Frontal cortex (tissue), 4 donors: ENCODE measurements at places on chromosomes 3 and 15. TPM values are rescaled to one million over a fixed set of nuclear protein-coding genes. Genes with fewer than 3 reads are reported as not detected.

MRPS25 gene
- 15.5 TPM for total RNA-seq

NR1I2 gene
- 0.82 TPM for total RNA-seq

SLC38A3 gene
- total RNA-seq = 2.0 TPM

B3GALNT1 gene
- total RNA-seq = 152 TPM

CYP1A2 gene
- total RNA-seq = not detected

RBPMS2 gene
- total RNA-seq = under 0.01 TPM

MGA gene
- 81.9 TPM for total RNA-seq

SLC51B gene
- total RNA-seq = not detected

DNA sequence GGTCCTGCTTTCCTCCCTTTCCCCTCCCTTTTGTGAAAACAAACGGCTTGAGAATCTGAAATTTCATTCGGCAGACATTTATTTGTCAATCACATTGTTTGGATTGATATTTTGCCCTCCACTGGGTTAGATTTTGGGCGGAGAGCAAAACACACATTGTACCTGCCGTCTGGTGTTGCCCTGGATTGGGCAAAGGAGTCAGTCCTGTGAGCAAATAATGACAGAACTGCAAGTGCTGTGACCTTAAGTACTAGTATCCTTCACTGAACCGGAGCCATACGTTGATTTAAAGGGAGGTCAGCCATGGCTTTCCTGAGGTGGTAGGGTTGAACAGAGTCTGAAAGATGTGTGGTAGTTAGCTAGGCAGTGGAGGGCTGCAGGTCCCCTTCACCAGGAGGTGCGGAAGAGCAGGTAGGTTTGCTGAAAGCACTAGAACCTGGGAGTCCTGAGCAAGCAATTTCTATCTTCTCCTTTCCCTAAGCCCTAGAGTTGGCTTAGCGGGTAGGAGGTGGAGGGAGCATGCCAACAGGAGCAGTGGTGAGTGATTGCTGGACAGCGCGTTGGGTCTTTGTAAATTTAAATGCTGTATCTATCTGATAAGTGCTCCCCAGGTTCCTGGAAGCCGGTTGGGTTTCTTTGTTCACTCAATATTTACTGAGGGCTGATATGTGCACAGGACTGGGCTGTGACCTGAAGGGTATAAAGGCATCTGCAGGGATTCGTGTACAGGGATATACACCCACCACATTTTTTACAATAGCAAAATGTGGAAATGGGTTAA, 2.0 kb downstream of the PDIA5 start:
- DNase-seq = no peak

GRCh38 chr15:67097930-67098740, 32.7 kb downstream of the SMAD3 start:
- no peak for DNase-seq

DNA sequence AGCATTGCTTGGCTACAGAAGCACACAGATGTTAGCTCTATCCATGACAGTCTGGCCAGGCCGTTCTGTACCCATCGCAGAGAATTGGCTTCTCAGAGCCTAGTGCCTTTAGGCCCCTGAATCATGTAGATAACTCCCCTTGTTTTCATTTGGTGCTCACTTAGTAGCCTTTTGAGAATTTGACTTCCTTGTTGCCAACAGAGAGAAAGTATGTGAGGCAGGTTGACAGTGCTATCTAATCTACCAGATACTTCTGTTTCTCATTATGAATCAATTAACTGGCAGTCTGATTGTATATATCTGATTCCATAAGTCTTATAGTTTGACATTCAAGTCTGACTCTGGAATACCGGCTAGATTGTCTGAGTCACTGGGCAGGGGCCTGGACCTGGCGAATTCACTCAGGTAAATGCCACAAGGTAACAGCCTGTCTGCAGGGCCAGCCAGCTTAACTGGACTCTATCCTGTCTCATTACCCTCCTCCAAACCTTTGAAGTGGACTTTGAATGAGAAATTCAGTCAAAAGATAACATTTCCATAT, 160.2 kb downstream of the GHSR start:
- no peak for DNase-seq

DNA sequence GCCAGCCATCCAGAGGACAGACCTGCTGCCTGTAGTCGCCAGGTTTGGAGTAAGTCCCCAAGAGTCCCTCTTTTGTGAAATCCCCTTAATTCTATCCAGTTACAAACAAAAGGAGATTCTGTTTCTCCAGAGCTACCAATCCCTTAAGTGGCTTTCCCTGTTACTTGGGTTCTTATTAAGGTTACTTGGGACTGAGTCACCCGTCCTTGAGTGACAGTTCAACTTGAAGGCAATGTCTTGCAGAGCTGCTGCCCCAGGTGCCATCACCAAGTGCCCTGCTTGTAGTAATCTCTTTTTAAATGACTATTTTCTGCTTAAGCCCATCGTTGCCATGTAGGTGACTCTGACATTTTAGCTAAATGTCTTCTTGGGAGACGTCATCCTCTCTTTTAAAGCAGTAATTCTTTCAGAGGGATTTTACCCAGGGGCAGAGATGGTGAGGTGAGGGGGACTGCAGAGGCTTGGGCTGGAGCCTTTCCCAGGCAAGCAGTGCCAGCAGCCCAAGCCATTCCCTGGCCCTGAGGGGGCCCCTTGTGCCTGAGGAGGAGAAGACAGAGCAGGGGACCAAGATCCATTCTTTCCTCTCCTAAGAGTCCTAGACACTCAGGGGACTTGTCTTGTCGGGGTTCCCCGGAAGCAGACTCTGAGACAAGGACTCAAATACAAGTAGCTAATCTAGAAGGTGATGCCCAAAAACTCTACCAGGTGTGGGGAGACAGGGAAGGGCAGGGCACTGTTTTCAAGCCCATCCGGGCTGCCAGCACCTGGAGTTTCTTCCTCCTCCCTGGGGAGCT, 253.7 kb downstream of the PLCL2 start:
- DNase-seq = no peak

DNA sequence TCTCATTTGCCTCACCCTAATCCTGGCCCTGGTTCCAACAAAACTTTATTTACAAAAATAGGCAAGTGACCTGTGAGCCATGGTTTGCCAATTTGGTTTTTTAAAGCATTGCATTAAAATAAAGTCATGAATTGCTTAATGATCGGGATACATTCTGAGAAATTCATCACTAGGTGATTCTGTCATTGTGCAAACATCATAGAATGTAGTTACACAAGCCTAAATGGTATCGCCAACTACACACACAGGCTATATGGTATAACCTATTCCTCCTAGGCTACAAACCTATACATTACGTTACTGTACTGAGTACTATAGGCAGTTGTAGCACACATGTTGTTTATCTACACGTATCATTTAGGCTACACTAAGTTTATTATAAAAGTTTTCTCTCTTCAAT, 45.9 kb upstream of the SSR3 start:
- no peak for DNase-seq

DNA sequence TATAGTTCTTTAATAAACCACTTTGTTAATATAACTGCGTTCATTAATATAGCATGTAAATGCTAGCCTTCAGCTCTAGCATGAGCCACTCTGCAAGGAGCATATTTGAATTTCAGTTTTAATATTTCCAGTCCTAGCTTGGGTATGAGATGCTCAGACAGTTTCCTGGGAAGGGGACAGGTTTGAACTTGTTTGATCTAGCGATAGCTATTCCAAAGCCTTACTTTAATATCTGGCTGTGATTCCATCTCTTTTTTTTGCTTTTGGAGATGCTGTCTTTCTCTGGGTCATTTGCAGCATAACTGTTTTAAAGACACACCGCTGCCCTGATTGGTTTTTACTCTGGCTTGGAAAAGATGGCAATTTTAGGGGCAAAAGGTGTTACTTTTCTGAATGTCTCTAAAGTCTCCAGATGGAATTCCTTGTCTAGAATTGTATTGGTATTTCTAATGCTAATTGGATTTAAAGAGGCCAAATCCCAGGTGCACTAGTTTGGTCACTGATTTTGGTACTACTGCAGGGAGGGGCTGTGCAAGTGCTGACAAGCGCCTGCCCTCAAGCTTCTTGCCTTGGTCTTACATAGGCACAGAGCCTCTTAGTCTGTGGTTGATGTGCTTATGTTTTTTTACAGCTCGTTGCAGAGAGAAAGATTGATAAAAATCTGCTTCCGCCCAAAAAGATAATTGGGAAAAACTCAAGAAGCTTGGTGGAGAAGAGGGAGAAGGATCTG, 2.8 kb downstream of the NISCH start:
- DNase-seq = no peak

DNA sequence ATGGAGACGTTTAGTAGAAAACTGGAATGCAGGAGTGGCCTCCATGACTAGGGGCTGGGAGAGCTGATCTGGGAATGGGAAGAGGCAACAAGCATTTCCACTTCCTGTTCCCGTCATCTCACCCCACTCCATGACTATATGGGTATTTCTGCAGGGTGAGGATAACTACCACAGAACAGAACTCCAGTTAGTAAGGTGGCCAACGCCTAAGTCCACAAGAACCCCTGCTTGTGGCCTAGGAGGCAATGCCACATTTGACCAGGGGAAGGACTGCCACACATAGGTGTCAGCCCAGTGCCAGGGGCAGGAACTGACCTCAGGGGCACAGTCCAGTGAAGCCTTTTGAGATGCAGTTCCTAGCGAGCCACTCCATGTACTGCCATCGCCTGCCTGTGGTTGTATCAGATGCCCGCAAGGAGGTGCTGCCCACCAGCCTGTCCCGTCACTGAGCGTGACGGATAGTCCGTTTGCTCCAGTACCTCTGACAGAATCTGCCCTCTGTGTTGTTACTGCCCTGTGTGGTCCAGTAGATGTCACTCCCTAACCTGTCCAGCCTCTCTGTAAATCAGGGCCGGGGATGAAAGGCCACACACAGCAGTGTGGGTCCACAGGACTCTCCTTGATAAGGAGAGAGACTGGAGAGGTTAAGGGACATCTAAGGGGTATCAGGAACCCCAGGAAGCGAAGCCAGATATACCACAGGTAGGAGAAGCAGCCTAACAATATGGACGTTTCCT, 3.5 kb upstream of the MTFMT start:
- DNase-seq = no peak

DNA sequence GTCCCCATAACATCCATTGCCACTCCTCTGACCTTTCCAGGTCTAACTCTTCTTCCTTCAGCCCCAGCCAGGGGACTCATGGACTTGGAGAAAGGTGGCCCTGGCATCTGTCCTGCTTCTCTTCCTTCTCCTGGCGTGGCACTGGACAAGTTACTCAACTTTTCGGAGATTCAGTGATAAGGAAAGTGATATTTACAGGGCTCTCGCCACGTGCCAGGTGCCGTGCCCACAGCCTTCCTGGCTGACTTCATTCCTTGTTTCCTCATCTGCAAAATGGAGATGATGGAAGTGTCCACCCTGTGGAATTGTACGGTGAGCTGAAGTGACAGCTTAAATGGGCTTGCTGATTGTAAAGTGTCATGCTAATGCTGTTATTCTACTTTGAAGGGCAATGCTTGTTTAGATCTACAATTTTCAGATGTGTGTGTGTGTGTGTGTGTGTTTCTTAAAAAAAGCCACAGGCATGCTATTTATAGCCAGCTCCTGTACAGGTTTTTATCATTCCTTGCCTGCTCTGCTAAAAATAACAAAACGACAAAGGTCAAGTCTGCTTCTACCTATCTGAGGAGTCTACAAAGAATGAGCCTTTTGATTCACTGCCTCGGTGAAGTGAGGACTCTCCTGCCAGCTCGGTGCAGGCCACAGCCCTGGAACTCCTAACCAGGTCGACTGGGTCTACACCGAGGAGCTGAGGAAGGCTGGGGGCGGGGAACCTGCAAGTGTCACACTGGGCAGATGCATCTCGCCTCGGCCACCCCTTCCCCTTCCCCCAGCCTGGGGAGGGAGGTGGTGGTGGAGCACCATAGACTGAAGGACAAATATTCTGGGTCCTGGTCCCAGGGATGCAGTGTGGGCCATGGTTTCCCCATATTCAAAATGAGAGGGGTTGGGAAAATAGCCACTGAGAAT, 11.4 kb upstream of the ATP2B2 start:
- no peak for DNase-seq

- no peak for DNase-seq
These were observed 21.1 kb downstream of the ANXA2 start for GRCh38 chr15:60376677-60377095.

DNA sequence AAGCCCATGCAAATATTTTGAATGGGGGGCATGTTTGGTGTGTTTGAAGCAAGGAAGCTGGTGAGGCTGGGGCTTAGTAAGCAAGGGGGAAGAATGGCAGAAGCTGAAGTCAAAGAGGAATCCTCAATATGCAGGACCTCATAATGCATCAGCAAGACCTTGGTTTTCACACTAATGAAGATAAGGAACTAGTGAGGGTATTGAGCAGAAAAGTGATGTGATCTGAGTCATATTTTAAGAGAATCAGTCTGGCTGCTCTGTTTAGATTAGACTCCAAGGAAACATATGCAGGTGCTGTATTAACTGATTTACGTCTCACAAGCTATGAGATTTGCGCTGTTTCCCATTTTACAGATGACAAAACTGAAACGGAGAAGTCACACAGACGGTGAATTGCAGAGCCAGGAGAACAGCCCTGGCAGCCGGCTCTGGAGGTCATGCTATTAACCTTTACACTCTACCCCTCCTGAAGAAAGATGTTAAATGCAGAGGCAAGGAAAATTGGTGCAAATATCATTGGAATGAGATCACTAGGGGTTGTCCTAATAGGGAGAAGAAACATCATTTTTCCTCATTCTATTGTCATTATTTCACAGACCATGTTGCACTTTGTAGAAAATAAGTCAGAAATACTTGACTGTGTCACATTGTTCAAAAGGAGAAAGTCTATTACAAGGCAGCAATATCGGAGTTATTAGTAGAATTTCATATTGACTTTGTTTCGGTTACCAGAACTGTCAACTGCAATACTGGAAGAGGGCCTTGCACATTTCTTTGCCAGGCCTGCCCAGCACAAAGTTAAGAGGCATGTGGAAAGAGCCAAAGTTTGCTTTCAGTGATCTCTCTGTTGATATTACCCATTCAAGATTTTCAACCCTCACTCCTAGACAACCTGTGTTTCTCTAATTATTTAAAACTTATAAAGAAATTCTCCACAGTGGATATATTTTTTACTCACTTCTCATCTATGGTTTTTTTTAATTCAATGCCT, 64.9 kb downstream of the COL8A1 start:
- DNase-seq = no peak

GRCh38 chr3:116417151-116417550, 28.1 kb downstream of the LSAMP start:
- no peak for DNase-seq

GRCh38 chr3:88033808-88034207, 25.0 kb downstream of the CGGBP1 start:
- no peak for DNase-seq

- no peak for DNase-seq
These were observed 208.6 kb downstream of the NFKBIZ start for GRCh38 chr3:102057781-102058421.

GRCh38 chr3:95049841-95050240, 987.0 kb downstream of the NSUN3 start:
- DNase-seq = no peak

DNA sequence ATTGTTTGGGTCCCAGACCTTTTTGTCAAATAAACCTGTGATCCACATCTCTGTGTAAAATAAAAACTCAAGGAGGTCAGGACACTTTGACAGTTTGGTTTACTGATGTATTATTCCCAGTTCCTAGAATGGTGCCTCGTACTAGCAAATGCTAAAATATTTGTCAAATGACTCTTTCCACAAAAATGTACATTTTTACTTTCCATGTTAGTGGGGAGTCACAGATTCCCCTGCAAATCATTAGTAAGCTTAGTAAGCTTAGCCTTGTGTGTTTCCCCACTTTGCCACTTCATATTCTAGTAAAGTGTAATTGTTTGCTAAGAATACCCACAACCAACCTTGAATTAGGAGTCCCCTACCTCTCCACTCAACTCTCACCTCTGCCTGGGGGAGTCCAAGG, 2.4 kb upstream of the MAGI1 start:
- DNase-seq = no peak
